ENCODE measurements at places on chromosomes 13 and 19.

GRCh38 chr19:1085676-1086442 is 9.3 kb downstream of the POLR2E start:
- no peak for DNase-seq
- peaks cover 5% of the 10 kb centered on the region for H3K27me3 ChIP-seq
- peak overlapping the region; percentile 26 for H3K4me3 ChIP-seq
- peaks cover 43% of the 10 kb centered on the region for H3K36me3 ChIP-seq
- peaks cover 69% of the 10 kb centered on the region for H3K4me1 ChIP-seq

DNA sequence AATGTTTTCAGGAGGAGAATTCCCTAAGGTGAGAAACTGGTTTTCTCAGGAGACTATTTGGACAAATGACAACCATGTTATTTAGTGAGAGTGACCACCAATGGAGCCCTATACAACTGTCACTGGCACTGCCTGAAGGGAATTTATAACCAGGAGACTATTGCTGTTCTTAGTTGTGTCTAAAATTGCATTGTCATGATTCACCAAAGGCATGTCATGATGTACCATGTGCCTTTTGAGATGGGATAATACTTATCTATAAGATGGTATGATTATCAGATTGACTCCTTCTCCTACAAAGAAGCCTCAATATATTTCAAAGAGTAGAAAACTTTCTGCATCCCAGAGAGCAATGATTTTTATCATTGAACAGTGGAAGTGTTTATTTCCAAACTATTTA is 739.4 kb upstream of the GPC6 start:
- no peak overlapping the region for H3K4me3 ChIP-seq
- H3K27me3 ChIP-seq = no peaks in the 10 kb centered on the region
- H3K27ac ChIP-seq = no peak overlapping the region
- no peaks in the 10 kb centered on the region for H3K4me1 ChIP-seq
- no peaks in the 10 kb centered on the region for H3K36me3 ChIP-seq

- H3K4me3 ChIP-seq = no peak overlapping the region
- DNase-seq = no peak
- H3K36me3 ChIP-seq = no peaks in the 10 kb centered on the region
- no peak overlapping the region for H3K27ac ChIP-seq
- no peaks in the 10 kb centered on the region for H3K27me3 ChIP-seq
- H3K4me1 ChIP-seq = no peaks in the 10 kb centered on the region
Measured at GRCh38 chr13:61029064-61029463, 386.6 kb downstream of the PCDH20 start.

GRCh38 chr13:80574113-80574850 is 233.4 kb upstream of the SPRY2 start:
- no peak overlapping the region for H3K27ac ChIP-seq
- H3K36me3 ChIP-seq = no peaks in the 10 kb centered on the region
- no peak overlapping the region for H3K4me3 ChIP-seq
- no peak for DNase-seq
- H3K27me3 ChIP-seq = no peaks in the 10 kb centered on the region

DNA sequence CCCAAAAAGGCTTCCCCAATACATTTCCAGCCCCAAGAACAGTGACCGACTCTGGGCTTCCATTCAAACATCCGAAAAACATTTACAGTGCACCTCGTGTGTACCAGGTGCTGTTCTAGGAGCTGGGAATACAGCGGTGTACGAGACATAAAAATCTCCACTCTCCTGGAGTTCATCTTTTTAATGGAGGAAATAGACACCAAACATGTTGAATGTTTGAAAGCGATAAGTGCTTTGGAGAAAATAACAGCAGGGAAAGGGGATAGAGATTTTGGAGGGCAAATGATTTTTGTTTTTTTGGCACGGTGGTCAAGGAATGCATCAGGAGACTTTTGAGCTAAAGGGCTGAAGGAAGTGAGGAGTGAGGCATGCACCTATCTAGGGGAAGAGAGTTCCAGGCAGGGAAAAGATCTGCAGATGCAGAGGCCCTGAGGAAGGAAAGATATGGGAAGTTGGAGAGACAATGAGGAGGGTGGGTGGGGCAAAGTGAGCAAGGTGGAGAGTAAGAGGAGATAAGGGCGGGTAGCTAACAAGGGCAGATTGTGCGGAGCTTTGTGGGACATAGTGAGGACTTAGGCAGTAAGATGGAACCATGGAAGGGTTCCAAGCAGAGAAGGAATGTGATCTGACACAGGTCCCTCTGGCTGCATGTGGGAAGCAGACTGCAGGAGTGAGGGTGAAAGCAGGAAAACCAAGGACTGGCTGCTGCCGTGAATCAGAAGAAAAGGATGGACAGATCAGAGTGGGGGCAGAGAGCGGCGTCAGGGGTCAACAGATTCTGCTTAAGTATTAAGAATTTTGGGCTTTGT is 703 bp upstream of the FBL start:
- H3K27ac ChIP-seq = peak overlapping the region; percentile 96
- H3K4me3 ChIP-seq = peak overlapping the region; percentile 92
- H3K36me3 ChIP-seq = peaks cover 12% of the 10 kb centered on the region
- no peak for DNase-seq

- H3K4me3 ChIP-seq = no peak overlapping the region
- H3K4me1 ChIP-seq = no peaks in the 10 kb centered on the region
- DNase-seq = no peak
- H3K27me3 ChIP-seq = peaks cover 6% of the 10 kb centered on the region
- no peaks in the 10 kb centered on the region for H3K36me3 ChIP-seq
Measured at GRCh38 chr19:30395283-30395682, 23.1 kb downstream of the ZNF536 start.

GRCh38 chr13:105139048-105139379 is 1396.4 kb downstream of the EFNB2 start:
- H3K36me3 ChIP-seq = no peaks in the 10 kb centered on the region
- peaks cover 21% of the 10 kb centered on the region for H3K4me1 ChIP-seq
- DNase-seq = no peak
- peaks cover 3% of the 10 kb centered on the region for H3K27me3 ChIP-seq

Data from activated naive CD4-positive, alpha-beta T cell treated with anti-CD3 and anti-CD28 coated beads, Interleukin-2, amount 10 ng/mL, durations not matched to agents 7 days and 5 days (primary cell).